ENCODE measurements at places on chromosomes 12 and 14.

- DNase-seq: no peak
These were observed 14.1 kb downstream of the FAR2 start for GRCh38 chr12:29163146-29163545.

DNA sequence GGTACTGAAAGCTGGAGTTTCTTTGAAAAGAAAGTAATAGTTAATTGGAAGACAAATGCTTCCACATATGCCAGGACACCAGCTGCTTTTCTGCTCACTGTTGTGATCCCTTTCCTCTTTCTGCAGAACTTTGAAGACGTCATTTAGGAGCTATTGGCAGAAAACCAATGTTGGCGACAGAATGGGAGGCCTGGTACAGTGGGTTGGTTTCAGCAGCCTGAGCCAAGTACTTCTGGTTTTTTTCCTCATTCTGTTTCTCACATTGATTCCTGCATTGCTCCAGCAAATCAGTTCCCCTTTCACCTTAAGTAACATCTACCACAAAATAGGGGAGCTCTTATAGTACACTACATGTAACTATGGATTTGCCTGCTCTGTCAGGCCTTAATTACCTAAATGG lies 96.9 kb downstream of the FIGNL2 start:
- no peak for DNase-seq

DNA sequence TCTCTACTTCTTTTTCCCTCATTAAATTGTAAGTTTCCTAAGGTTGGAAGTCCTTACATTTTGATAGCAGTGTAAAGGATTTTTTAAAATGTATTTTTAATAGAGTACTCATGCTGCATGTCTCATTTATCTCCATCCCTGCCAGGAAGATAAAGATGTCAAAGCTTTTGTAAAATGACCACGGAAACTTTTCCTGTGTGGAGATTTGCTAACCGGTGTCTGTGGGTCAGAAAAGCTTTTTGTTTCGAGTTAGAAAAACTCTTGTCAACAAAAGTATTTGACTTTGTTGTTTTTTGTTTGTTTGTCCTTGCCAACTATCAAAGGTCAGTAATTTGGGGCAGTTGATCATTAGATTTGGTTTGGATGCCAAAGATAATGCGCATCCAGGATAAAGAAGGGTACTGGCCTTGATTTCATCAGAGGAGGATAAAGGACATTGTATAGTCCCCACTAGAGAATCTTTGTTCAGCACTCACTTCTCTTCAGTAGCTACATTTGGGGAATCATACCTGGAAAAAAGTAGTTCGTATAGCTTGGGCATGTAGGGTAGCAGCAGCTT lies 156.8 kb upstream of the HIF1A start:
- no peak for DNase-seq

DNA sequence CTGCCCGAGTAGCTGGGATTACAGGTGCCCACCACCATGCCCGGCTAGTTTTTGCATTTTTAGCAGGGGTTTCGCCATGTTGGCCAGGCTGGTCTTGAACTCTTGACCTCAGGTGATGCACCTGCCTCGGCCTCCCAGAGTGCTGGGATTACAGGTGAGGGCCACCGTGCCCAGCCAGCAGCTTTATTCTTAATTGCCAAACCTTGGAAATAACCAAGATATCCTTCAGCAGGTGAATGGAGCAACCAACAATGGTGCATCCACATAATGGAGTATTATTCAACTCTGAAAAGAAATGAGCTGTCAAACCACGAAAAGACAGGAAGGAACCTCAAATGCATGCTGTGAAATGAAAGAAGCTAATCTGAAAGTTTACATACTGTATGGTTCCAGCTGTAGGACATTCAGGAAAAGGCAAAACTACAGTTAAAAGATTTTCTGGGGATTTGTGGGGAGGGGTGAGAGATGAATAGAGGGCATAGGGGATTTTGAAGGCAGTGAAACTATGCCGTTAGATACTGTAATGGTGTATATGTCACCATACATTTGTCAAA lies 118.8 kb upstream of the CCND2 start:
- DNase-seq: no peak

DNA sequence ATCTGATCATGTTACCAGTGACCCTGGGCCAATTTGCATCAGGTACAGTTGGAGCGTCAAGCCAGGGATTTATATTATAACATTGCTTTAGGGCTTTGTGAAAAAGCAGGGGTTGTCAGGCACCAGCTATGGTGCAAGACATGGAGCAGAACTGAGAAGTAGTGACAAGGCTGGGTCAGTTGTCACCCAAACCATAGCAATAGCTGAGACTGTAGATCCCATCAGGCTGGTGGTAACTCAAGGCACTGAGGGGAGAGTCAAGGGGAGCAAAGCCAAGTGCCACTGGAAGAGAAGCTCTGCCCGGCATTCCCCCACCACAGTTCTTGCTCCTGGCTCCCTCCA lies 16.9 kb downstream of the BCL2L14 start:
- DNase-seq: no peak

- DNase-seq: no peak
These were observed 5.3 kb upstream of the TSPAN8 start for GRCh38 chr12:71162832-71163763.

GRCh38 chr12:124273630-124274029 lies 21.3 kb upstream of the RFLNA start:
- DNase-seq: peak; percentile 28

DNA sequence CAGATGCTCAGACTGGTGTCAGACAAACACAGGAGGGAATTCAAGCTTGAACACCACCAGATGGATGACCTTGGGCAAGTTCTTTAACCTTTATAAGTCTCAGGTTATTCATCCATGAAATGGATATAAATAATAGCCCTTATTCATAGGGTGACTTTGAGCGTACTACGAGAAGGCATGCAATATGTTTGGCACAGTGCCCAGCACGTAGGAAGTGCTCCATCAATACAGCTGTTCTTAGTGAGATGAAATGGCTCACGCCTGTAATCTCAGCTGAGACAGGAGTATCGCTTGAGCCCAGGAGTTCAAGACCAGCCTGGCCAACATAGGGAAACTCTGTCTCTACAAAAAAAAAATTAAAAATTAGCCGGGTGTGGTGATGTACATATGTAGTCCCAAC lies 84.8 kb upstream of the FICD start:
- DNase-seq: no peak

GRCh38 chr14:35818346-35819115 lies 7.6 kb upstream of the BRMS1L start:
- DNase-seq: peak; percentile 67

GRCh38 chr12:123931686-123932321 lies 40.8 kb downstream of the CCDC92 start:
- DNase-seq: no peak

DNA sequence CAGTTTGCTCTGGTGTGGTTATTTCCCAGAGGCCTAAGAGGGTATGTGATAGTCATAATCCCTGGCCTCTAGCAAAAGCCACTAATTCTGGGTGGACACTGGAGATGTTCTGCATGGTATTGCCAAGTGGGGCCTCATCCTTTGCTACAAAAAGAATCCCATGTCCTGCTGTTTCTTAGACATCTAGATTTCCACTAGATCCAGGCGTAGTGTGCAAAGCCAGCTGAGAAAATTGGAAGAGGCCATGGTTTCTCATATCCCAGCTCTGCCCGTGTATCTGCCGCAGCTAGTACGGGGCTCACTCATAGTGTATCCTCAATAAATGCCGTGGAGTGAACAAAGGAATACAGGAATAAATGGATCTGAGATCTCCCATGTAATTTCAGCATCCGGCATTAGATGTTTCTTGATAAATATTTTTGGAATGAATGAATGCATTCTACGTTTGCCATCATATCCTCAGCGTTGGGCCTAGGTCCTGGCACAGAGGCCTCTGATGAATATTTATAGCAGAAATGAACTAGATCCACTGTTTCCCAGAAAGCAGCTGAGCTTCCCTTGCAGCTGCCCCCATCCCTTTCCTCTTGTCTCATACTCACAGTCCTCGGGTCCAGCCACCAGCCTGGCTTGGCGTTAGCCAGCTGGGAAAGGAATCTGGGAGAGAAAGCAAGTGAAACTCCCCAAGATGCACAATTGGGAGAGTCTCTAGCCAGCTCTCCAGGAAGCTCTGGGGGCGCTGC lies 76.3 kb upstream of the NOS1 start:
- DNase-seq: no peak

GRCh38 chr12:53221203-53222080 lies 10.6 kb downstream of the RARG start:
- peak; percentile 90 for DNase-seq

DNA sequence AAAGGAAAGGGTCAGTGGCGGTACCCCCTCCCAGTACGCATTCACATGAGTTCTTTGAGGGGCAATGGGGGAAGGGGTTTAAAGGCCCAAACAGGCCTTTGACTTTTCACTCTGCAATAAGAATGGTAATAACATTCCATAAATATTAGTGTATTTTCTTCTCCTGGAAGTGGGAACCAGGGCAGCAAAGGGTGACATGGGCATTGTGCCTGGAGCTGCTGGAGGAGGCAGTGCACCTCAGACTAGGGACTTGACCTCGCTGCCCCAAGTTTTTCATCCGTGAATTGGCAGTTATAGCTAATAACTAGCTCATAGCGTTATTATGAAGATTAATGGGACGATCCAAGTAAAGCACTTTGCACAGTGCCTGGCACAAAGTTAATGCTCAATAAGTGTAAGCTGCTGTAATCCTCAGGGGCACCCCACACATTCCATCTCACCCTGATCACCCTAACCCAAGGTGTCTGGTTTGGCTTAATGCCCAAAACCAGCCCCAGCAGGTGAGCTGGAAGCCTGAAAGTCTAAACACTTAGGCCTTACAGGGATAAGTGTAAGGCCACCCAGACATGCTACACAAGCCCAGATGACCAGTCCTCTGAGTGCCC lies 2.8 kb upstream of the KCNH3 start:
- DNase-seq: no peak

DNA sequence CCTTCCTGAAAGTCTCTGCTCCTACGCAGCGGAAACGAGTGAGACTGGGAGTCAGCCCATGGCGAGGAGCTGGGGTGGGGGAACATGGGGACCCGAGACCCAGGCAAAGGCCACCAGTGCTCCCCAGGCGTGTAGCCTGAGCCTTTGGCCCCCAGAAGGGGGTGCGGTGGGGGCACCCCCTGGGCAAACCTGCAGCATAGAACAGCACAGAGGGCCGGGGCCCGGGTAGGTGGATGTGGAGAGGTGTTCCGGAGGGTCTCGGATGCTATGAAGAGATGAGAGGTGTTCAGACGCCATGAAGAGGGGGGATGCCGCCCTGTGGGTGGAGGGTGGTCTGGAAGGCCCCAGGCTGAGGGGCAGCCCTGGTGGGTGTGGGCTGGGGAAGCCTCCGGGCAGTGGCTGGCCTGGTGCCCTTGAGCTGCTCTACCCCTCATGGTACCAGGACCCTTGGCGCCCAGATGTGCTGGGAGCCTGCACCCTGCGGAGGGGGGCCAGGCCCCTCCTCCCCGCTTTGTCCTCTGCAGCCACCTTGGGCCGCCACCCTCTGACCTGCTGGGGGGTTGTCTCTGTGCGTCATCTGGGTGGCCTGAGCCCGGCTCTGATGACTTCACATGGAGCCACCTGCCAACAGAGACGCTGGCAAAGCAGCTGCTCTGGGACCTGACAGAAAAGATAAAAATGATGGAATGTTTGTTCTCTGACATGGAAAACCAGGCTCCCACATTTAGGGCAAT lies 83.4 kb downstream of the KIF26A start:
- DNase-seq: no peak

- no peak for DNase-seq
These were observed 67.9 kb upstream of the PDE3A start for GRCh38 chr12:20300457-20300856.
